Right ventricle myocardium superior (tissue), 1 donor: ENCODE measurements at places on chromosomes 3 and 15.

DNA sequence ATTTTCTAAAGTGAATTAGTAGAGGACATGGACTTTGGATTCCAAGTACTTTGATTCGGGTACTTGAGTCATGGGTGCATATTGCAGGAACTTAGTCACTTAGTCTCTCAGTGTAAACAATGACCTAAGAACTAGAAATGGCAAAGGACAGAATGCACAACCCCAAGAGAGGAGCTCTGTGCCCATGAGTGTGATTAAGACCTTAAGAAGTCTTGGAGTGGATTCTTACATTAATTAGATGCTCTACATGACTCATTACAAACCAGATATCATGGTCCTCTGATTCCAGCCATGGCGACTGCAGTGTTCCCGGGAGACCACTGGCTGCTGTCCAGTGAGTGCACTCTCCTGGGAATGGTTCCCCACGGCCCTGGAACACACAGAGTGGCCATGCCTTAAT, 251.5 kb downstream of the GABRG3 start:
- DNase-seq, result no peak

- DNase-seq, result no peak
Measured at GRCh38 chr3:138082085-138082991, 33.1 kb downstream of the DZIP1L start.

DNA sequence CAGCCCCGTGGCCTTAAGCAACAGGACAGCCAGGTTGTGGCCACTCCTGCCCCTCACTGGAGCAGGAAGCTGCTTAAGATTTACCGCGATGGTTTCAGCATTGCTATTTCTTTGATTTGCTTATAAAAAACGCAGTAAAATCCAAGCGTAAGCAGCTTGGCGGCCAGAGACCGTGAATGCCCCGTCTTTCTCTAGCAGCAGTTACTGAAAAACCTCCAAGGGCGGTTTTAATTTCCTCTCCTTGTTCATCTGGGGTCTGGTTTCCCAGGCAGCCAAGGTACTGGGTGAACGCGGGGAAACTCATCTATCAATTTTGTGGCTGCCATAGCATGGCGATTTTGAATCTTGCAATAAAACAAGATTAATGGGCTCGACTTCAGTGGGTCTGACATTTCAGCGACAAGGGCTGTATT, 130.3 kb downstream of the MINAR1 start:
- no peak for DNase-seq

- no peak for DNase-seq
Measured at GRCh38 chr3:57592306-57592705, 4.8 kb downstream of the ARF4 start.

- DNase-seq, result no peak
Measured at GRCh38 chr15:72495007-72495406, 20.9 kb downstream of the ARIH1 start.

DNA sequence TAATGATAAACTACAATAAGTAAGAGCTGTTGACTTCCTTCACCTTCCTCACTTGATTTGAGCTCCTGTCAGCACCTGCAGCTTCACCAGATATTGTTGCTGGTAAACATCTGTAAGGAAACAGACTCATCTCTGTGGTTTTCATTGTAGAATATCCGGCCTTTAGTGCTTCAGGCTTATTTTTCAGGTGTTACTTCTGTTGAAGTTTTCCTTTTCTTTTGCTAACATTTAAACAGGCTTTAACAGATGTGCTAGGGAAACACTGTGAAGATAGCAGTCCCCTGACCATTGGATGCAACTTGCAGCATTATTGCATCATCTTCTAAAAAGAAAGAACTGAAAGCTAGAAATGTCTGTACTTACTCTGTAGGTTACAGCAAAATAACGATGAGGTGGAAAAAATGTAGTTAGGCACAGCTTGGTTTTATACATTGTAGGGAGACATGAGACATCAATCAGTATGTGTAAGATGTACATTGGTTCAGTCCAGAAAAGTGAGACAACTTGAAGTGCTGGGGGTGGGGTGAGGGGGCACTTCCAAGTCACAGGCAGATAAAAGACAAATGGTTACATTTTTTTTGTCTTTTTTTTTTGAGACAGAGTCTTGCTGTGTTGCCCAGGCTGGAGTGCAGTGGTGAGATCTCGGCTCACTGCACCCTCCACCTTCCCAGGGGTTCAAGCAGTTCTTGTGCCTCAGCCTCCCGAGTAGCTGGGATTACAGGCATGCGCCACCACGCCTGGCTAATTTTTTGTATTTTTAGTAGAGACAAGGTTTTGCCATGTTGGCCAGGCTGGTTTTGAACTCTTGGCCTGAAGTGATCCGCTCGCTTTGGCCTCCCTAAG, 10.2 kb downstream of the EDEM1 start:
- no peak for DNase-seq

- DNase-seq, result no peak
Measured at GRCh38 chr3:125611908-125612307, 16.6 kb upstream of the OSBPL11 start.

GRCh38 chr15:100334905-100335304, 6.9 kb downstream of the ADAMTS17 start:
- DNase-seq, result no peak

DNA sequence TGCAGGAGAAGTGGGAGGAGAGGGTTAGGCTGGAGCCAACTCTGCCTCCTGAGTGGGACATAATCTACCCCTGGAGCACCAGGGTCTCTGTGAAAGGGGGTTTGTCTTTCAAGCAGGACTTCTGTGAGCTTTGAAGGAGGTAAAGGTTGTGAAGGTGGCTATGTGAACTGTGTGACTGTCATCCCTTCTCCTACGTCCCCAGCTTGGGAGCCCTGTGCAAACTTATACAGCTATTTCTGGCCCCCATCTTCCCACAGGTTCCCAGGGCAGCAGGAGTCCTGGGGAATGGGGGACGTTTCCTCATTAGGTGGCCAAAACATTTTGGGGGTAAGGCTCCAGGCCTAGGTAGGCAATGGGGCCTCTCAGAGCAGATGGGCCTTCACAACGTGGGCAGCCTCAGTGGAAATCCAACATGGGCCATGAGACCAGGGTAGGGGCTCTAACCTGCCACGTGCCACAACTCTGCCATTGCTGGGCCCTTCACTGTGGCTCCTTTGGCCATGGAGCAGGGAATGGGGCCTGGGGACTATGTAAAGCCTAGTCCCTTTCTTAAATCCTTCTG, 3.5 kb downstream of the VIPR1 start:
- no peak for DNase-seq

DNA sequence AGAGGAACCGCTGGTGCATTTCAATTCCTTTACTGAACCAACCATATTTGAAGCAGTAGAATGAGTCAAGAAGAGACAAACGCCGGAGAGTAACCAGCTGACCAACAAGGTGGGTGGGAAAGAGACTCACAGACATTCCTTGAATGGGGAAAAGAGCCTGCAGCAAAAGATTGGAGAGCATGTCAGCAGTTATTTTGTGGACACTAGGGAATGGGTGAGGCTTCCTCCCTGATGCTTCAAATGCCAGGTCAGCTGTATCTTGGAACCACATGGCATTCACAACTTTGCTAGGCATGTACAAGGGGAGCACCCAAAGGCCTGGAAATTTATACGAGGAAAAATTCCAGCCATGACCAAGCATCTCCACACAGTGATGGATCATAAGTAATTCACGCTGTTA, 29.9 kb upstream of the ZKSCAN7 start:
- no peak for DNase-seq

GRCh38 chr3:126039870-126040269, 44.1 kb downstream of the SLC41A3 start:
- no peak for DNase-seq

DNA sequence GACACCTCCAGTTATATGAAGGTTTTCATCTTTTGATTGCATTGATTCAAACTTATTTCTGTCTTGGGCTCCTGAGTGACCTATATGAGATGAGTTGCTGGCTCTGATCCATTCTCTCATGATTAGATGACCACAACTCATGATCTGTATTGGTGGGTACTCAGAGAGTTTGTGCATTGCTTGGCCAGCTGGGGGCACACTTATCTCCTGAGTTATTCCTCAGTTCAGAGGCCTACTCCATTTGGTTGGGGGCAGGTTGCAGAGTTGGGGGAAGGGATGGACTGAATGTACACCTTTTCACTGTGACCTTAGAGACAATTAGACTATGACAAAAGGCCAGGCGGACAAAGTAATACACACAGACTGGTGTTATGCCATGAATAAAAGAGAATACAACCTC, 166.2 kb upstream of the SEMA6D start:
- no peak for DNase-seq

DNA sequence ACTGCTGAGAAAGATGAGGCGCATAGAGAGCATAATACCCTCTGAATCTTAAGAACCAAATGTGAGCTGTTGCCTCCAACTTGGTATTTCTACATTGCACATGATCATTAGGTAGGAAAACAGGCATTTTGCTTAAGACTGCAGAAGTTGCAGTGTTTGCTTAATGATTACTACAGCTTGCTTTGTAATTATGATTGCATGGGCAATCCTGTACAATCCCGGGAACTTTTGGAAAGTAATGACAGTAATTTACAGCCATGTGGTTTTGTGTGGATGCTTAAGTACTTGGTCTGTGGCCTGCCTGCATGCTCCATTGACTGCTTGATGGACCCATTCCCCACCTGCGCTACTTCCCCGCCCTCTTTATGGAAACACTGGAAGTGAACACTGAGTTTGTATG, 301.1 kb downstream of the DIPK2A start:
- no peak for DNase-seq

- no peak for DNase-seq
Measured at GRCh38 chr3:37024820-37025405, 31.6 kb downstream of the MLH1 start.

GRCh38 chr3:158821847-158822246, 20.0 kb downstream of the MFSD1 start:
- no peak for DNase-seq

GRCh38 chr3:48555949-48556795, 431 bp downstream of the PFKFB4 start:
- DNase-seq, result no peak

- no peak for DNase-seq
Measured at GRCh38 chr3:134339331-134339730, 34.9 kb downstream of the AMOTL2 start.

- DNase-seq, result peak; percentile 44
Measured at GRCh38 chr3:152430223-152431002, 161.7 kb downstream of the MBNL1 start.

DNA sequence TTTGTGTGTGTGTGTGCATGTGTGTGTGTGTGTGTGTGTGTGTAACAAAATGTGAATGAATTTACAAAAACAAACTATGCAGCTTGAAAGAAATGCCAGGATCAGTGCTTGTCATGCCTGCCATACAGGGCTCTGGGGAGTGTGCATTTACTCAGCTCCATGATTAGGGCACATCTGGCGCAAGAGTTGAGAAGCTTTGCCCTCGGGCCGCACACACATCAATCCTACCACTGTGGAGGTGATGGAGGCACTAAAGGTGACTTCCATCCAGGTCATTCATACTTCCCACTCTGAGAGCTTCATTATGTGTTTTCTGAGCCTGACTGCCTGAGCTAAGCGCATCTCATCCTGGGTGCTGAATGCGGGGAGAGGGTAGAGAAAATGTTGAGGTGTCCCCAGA, 72.0 kb upstream of the ZBED2 start:
- no peak for DNase-seq

- peak; percentile 70 for DNase-seq
Measured at GRCh38 chr3:71226565-71227269, 356.8 kb downstream of the FOXP1 start.

- no peak for DNase-seq
Measured at GRCh38 chr15:59400103-59400813, 27.6 kb upstream of the MYO1E start.

DNA sequence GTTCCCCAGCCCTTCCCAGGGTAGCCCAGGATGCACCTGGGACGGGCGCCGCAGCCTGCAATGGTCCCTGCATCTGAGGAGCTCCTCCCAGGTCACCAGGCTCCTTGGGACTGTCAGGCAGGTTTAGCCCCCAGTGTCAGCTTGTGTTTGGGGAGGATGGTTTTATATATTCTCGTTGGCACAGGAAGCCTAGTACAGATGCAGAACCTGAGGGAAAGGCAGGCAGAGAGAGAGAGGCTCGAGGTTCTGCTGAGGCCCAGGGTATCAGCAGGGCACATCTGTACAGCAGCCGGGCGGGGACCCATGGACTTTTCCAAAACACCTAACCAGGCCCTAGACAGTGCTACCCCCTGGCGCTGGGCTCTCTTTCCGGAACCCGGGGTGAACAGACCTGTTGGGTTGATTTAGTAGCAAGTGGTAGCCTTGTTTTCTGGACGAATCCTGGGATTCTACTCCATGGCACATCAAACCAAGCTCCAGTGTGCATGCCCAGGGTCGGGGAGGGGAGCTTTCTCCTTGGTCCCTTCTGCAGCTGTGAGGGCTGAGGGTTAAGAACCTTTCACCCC, 8.6 kb downstream of the PAK6 start:
- no peak for DNase-seq

DNA sequence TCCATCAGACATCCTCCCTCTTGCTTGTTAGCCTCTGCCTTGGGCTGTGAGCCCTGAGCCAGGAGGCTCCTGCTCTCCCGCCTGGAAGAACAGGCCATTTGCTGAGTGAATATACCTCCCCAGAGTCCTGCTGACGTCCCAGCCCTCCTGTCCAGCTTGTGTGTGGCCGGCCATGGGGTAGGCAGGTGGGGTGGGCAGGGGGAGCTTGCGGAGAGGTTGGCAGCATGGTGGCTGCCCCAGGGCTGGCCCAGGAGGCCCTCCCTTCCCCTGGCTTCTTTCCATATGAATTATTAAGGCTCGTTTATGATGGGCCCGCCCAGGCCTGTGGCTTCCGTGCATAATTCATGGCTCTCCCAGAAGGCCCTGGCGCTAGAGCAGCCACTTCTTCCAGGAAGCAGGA, 18.7 kb downstream of the CACNA2D2 start:
- no peak for DNase-seq

DNA sequence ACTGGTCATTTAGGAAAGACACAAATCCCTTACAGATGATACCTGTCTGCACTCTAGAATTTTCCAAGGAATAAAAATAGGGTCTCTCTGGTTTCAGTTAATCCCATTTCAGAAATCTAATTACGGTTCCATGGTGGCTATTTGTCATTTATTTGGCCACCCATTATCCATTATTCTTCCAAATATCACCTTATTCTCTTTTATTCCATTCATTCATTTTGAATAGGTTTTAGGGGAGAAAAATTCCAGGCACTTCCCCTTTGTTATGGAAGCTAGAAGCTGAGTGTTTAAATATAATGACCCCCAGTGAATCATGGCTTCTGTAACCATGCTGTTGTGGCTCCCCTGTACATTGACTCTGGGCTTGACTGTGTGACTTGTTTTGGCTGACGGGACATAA, 420.8 kb upstream of the DPH6 start:
- no peak for DNase-seq

GRCh38 chr3:108946292-108947285, 7.1 kb downstream of the GUCA1C start:
- DNase-seq, result no peak
